ENCODE measurements at places on chromosomes 6 and 20. TPM values are rescaled to one million over a fixed set of nuclear protein-coding genes. Genes with fewer than 3 reads are reported as not detected.
A peak's percentile ranks its signal among the peaks of the same experiment; 100 is the strongest.

GRCh38 chr6:115570331-115570730, 490.4 kb downstream of the FRK start:
- no peak for DNase-seq

GRCh38 chr20:9440892-9441291, 73.5 kb upstream of the LAMP5 start:
- no peak for DNase-seq

GRCh38 chr6:4153514-4153985, 18.2 kb upstream of the ECI2 start:
- no peak for DNase-seq

DNA sequence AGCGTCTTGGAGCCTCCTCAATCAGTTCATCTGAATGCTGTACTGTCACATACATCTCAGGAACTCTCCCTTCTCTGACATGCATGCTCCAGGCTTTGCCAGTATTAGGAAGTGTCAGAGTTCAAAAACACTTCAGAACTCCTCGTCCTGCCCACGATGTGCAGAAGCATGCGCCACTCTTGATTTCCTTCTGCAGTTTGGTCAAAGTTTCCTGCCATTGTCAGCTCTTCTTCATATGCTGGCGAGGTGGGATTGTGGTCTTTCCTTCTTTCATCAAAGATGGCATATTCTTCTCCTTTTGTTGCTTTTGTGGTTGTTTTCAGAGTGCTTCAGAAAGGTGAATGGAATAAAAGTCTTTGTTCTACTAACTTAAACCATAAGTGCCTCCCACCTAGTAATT, 21.0 kb downstream of the SLC13A3 start:
- DNase-seq: no peak

GRCh38 chr6:28206928-28207509, 18.1 kb upstream of the ZSCAN9 start:
- DNase-seq: peak; percentile 14

DNA sequence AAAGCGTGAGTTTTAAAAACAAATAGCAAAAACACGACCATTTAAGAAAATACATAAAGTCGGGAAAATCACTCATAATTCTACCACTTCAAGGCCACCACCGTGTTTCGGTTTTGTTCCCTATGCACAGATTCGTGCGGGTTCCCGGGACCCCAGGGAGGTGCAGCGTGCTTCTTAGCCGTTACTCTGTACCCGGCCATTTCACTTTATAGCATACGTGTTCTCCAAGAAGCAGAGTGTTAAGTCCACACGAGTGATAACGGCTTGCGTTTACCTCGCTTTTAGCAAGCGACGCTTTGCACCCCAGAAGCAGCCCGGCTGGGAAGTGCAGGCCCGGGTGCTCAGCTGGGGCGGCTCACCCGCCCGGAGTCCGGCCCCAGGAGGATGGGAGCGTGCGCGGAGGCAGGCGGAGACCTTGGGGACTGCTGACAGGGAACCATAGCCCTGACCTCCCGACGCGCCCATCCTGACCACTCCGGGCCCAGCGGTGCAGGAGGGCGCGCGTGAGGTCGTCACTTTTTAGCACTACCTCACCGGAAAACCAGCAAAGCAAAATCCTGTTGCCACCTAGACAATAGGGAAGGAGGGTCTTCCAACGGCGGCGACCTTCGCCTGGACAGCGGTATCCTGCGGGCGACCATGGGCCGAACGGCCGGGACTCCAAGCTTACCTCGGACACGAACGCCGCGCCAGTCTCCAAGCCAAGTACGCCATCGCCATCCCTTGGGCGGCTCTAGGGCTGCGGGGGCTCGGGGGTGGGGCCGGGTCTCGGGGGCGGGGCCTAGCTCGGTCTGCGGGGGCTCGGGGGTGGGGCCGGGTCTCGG, at the start of gene ECI2:
TSS of gene ECI2 (minus strand) at position 735 of the 824 bp plus-strand sequence. CDS start at position 720, 15 bp downstream.
- DNase-seq: peak; percentile 78

GRCh38 chr20:58875541-58876134, 23.1 kb downstream of the GNAS start:
- DNase-seq: peak; percentile 59

GRCh38 chr6:90547991-90548390, 38.9 kb downstream of the MAP3K7 start:
- DNase-seq: peak; percentile 42

DNA sequence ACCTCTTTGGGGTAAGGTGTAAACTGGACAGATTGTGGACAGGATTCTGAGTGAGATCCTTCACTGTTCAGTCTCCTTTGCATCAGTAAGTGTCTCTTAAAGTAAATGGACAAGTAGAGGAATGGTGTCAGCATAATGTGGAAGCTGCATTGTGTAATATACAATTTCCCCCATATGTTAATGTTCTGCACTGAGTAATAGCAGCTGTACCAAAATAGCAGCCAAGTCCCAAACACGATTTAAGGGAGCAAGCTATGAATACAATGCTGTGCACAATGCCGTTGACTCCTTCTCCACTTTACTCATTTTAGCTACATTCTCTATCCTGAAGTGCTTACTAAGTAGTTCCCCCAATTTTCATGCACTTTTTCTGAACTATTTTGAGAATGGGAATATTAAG, 21.1 kb upstream of the TRIM26 start:
- peak; percentile 52 for DNase-seq

DNA sequence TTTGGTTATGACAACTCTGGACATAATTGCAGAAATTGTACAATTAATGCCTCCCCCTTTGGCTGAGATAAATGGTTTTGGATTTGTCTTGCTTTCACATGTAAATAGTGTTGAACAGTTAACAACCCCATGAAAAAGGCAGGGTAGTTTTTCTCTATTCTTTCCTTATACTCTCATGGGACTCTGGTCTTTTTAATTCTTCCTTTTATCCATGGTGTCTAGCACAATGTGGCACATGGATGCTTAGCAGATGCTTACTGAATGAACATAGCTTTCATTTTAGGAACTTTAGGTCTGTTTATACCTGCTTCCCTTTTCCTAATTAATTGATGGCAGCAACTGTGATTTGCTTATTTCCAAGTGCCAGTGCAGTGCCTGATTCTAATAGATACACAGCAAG, 75.6 kb downstream of the NCOA3 start:
- DNase-seq: no peak

DNA sequence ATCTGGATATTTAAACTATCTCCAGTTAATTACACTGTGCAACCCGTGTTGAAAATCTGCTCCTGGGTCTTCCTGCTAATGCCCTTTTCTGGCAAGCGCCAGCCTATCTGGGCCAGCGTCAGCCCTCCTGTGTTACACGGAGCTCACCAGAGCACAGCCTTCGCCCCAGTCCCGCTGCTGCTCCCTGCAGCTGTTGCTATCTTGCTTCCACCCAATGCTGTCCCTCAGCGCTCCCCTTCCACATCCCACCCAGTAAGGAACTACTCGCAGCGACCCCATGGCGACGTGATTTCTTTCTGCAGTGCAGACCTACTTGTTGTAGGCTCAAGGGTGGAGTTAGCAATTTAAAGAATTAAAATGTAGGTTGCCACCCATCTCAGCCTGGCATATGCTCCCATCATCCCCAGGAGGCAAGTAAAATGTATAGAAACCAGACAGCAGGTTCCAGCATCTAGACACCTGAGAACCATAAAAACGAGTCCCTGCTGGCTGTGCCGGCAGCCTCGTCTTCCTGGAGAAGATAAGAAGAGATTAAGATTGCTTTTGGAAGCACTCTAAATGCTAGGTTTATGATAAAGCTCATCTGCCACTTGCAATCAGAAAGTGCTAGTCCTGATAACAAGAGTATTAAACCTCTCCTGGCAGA, 254.3 kb upstream of the FOXQ1 start:
- no peak for DNase-seq

- DNase-seq: no peak
Observed at GRCh38 chr20:18999086-18999485, 185.5 kb downstream of the SCP2D1 start.

DNA sequence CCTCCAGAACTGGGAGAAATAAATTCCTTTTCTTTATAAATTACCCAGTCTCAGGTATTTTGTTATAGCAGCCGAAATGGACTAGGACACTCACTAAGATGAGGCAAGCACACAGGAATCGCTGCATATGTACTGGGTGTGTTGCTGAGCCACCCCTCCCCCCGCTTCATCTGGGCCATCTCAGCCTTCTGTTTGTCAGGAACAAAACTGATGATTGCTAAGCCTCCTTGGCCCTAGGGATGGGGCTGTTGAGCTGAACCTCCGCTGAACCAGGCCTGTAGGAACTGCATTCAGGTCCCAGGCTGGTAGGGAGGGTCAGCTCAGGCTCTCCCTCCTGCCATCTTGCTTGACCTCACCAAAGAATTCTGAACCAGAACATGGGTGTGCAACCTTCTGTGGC, 108.6 kb downstream of the MAP3K7 start:
- no peak for DNase-seq

- DNase-seq: peak; percentile 73
Observed at GRCh38 chr20:50226093-50226974, 35.7 kb downstream of the CEBPB start.

DNA sequence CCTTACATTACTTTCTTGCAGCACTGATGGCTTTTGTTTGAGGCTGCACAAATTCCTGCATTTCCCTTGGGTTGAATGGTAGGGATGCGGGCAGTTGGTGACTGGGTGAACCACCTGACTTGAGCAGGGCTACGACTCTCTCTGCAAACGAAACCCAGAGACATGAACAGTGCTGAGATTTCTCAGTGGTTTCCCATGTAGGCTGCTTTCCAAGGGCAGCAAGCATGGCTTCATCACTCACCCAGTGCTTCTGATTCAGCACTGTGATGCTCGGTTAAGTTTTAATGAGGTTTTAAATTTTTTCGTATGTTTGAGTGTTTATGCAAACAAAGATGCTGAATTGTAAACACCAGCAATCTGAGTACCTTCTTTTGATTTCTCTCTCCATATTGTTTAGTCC, 127.2 kb downstream of the MTHFD1L start:
- peak; percentile 63 for DNase-seq

DNA sequence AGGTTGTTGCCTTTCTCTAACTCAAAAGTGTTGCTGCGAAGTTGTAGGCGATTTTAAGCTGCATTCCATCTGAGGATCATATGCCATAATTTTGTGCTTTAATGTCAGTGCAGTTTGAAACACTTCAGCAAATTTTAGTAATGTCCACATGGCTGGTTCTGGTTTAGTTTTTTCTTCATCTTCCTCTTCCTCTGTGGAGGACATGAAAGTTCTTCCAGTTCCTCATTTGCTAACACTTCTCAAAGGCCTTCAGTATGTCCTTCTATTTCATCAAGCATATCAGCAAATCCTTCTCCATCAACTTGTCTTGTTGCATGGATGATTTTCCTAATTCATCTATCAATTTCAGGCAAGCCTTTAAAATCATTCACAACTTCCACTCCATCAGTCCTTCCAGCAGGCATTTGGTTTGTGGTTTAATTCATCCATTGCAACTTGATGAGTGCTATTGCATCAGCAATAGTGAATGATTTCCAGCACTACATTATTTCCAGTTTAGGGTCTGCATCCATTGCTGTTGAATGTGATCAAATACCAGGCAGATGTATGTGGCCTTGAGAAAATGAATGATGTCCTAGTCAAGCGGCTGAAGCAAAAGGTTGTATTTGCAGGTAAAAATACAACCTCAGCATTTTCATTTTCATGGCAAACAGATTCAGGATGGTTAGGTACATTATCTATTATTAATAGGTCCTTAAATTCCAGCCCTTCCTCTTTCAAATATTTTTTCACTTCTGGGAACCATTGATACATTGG, 20.2 kb downstream of the SHLD1 start:
- peak; percentile 20 for DNase-seq

GRCh38 chr6:3292431-3293197, 33.9 kb downstream of the PSMG4 start:
- DNase-seq: no peak

GRCh38 chr6:167826230-167826895, 348 bp upstream of the AFDN start:
- DNase-seq: peak; percentile 90

DNA sequence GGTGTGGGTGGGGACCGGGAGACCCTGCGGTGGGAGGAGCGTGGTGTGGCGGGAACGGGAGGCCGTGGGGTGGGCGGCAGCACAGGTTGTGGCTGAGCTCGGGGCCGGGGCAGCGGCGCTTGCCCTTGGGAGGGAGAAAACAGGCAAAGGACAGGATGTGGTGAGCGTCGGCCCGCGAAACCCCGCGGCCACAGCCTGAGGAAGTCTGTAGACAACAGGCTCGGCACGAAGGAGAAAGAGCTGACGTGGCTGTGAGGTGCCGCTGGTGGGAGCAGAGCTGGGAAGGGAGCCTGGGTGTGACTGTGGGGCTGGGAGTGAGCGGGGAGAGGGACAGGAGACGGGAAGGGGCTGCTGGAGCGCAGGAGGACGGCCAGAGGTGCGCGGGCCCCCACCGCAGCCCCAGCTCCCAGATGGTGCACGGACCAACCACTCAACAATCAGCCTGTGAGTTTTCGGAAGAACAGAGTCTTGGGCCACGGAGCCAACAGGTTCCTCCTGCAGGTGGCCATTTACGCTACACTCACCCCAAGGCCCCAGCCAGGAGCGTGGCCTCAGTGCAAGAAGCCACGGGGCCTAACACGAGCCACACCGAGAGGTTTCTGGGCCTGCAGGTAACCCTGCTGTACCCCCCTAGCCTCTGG, 202.8 kb downstream of the DLL1 start:
- DNase-seq: no peak

GRCh38 chr20:17466641-17467040, 64.5 kb downstream of the BFSP1 start:
- DNase-seq: no peak

DNA sequence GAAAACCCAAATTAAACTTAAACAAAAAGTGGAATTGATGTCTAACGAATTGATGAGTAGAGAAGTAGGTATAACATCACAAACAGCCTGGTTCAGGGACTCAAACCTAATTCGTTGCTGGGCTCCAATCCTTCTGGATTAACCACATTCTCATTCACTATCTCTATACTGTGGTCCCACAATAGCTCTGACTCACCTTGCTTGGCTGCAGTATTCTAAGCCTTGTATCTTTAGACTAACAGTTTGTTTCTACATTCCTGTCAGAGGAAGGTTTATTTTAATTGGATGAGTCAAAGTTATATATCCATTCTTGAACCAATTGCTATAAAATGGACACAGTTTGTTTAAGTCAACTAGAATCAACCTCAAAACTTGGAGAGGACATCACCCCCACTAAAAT, 530.5 kb upstream of the PTCHD4 start:
- DNase-seq: no peak

The TTLL9 gene
- not detected for total RNA-seq

The FOXA2 gene
- total RNA-seq: not detected

The BPIFB4 gene
- total RNA-seq: not detected

The MYLK4 gene
- total RNA-seq: 0.51 TPM
